ENCODE measurements at places on chromosomes 12 and 14.

DNA sequence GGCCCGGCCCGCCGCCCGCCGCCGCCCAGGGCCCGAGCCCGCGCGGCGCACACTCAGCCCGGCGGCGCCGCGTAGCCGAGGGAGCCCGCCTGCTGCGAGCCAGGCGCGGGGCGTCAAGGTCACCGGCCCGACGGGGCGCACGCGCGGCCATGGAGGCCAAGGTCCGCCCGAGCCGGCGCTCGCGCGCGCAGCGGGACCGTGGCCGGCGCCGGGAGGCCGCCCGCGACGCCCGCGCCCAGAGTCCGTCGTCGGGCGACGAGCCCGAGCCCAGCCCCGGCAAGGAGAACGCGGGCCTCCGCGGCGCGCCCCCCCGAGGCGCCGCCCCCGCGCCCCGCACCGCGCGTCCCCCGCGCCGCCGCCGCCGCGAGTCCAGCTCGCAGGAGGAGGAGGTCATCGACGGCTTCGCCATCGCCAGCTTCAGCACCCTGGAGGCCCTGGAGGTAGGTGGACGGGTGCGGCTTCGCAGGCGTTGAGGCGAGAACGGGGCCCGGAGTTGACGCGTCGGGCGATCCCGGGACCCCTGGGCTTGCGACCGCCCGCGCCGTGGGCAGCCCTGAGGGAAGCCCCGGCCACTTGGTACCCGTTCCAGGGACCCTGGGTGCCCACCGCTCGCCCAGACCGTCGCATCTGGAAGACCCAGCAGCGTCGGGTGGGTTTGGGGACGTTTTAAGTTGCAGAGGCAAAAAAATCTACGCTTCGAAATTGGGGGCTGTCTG, 629 bp downstream of the FBRSL1 start:
- DNase-seq, result no peak

GRCh38 chr14:32457213-32457920, 128.3 kb downstream of the AKAP6 start:
- DNase-seq, result no peak

DNA sequence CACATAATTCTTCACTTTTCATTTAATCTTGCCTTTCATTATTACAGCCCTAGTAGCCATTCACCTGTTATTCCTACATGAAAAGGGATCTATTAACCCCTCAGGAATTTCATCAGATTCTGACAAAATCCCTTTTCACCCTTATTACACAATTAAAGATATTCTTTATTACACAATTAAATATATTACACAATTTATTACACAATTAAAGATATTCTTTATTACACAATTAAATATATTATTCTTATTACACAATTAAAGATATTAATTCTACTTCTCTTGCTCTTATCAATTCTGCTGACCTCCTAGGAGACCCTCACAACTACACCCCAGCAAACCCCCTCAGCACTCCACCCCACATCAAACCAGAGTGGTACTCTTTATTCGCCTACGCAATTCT, 77.1 kb downstream of the SINHCAF start:
- no peak for DNase-seq

DNA sequence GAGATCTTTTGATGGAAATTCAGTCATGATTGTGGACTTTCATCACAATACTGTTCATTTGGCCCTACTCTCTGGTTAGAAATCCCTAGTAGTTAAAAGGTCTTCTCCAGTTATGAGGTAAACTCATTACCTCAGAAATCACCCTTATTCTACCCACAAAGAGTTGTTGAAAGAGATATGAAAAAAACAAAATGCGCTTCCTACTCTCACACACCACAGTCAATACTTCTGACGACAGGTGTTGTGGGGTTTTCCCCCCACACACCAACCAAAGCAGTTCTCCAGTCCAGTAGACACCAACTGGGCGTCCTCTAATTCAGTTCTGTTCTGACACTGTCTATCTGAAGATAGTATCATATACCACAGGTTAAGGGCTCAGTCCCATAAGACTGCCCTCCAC, 54.9 kb downstream of the TRMT5 start:
- DNase-seq, result no peak

DNA sequence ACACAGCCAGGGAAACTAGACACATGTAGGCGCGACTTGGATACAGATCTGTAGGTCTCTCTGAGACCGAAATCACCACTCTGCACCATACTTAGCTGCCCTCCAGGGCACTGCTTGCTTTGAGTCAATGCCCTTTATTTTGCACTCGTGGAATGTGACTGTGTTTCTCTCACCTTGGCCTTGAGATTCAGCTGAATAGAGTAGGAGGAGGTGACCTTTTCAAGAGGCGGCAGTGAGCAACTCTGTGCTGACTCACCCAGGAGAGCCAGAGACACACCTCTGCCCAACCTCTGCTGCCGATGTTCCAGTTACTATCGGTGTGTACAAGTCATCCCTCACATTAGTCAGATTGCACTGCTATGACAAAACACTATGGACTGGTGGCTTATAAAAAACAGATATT, 583.4 kb downstream of the VRK1 start:
- DNase-seq, result no peak

Data from GM04504 (cell line).